Trophoblast cell (in vitro differentiated cells and primary cell): ENCODE measurements at places on chromosomes 5 and 9.

DNA sequence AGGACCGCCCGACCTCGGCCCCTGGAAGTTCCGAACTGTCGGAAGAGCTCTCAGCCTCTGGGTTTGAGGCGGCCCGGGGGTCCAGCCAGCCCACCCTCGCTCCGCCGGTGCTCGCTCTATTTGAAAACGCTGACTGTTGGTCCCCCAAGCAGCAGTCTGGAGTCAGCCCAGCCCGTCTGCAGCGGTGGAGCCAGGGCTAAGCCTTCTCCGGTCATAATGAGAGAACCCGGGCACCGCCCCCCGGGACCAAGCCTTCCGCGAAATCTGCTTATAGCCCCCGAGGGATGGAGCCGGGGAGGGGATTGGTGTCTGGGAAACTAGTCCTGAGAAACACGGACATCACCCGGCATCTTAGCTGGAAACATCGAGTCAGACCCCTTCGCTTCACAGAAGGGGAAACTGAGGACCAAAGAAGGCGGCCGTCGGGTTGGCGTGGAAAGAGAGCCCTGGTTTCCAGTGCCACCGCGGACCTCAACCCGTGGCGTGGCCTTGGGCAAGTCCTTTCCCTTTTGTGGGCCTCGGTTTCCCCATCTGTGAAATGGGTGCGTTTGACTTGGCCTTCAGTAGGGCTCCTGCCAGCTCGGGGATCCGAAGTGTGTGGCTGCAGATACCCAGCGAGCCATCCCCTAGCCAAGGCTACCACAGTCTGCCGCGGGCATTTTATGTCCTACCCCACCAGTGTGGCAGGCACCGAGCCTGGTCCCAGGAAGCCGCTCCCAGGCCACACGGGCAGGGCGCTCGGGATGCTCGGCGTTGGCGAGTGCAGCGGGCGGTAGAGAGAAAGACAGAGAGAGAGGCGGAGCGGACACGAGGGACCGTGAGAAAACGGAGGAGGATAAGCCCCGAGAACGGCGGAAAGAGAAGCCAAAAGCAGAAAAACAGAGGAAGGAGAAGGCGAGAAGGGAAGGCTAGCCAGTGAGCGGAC is 857 bp downstream of the ADAM19 start:
- DNase-seq = no peak

DNA sequence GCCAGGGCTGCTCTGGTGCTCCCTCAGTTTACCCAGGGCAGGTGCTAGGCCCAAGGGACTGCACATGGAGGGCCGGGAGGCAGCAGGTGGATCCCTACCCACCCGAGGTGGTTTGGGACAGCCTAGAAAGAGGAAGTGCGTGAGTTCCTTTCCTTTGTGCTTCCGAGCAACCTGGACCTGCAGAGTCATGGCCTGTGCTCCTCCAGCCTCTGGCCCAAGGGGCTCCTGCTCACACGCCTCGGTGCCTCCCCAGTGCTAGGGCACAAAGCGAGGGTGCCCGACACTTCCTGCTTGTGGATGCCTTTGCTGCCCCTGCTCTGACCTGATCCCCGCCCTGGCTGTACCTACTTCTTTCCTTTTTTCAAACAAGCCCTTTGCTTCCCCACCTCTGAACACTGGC is 79.3 kb downstream of the RXRA start:
- no peak for DNase-seq

- DNase-seq = no peak
These were observed 75.4 kb downstream of the STK32A start for GRCh38 chr5:147310059-147310704.

- DNase-seq = no peak
These were observed 89.5 kb upstream of the FAM120A start for GRCh38 chr9:93361995-93362394.

DNA sequence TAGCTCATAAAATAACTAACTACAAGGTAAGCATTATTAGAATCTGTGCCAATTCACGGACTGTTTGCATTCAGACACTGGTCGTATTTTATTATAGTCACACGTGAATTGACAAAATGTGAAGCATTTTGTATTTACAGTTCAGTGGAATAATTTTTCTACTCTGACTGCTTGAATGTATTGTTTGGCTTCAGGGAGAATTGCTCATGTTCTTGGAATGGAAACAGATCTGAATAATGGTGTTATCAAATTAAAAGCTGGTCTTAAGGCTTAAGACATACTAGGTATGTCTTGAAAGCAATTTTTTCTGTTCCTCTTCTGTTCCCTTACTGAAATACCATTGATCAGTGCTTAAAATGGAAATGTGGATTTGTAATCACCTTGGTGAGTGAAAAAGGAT is 543.7 kb upstream of the TLE4 start:
- DNase-seq = no peak

DNA sequence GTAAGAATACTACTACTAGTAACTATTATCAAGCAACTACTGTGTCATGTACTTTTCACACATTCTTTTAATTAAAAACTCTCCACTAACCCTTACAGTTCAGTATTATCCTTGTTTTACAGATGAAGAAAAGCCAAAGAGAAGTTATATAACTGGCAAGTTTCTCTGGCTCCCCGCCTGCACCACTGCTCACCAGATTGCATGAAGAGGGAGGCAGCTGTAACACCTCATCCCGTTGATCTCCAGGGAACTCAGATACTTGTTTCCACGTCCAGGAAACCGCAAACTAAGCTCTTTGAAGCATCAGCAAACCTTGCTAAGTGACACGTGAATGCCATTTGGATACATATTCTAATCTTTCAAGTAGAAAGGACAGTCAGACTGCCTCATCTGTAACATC is 70.3 kb downstream of the RIGI start:
- no peak for DNase-seq

DNA sequence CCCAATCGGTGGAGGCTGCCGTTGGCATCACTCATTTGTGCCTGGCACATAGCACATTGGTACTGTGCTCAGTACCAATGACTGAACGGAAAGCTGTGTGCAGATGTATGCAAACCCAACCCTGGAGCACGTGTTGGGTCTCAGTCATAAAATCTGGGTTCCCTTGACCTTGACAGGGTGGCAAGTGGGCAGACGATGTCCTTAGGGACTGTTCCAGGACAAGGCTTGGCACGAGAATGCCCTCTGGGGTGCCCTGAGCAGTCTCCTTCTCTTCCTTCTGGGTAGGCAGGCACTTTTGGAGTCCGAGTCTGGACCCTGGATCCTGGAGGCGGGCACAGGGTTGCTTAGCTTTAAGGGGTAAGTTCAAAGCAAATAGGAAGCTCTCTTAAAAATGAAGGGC is 75.8 kb downstream of the MACROH2A1 start:
- DNase-seq = no peak

GRCh38 chr5:89133129-89133528 is 250.1 kb upstream of the MEF2C start:
- DNase-seq = no peak

GRCh38 chr5:34485768-34486030 is 170.4 kb upstream of the RAI14 start:
- DNase-seq = no peak

DNA sequence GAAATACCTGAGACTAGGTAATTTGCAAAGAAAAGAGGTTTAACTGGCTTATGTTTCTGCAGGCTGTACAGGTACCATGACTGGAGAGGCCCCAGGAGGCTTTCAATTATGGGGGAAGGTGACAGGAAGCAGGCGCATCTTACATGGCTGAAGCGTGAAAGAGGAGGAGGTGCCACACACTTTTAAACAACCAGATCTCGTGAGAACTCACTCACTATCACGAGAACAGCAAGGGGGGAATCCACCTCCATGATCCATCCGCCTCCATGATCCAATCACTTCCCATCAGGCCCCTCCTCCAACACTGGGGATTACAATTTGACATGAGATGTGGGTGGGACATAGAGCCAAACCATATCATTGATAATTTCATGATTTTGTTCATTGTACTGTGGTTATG is 2.5 kb upstream of the MED27 start:
- no peak for DNase-seq

DNA sequence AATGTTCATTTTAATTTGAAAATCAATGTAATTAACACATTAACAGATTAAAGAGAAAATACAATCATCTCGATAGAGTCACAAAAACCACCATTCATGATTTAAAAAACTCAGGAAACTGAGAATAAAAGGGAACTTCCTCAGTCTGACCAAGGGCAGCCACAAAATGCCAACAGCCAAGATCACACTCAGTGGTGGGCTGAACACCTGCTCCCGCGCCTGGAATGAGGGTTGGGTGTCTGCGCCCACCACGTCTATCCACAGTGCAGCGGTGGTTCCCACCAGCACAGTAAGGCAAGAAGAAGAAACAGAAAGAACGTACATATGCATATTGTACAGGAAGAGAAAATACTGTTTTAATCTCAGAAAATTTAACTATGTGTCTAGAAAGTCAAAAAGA is 11.7 kb upstream of the NSMF start:
- no peak for DNase-seq

- no peak for DNase-seq
These were observed 58.2 kb upstream of the PRR16 start for GRCh38 chr5:120405923-120406322.

DNA sequence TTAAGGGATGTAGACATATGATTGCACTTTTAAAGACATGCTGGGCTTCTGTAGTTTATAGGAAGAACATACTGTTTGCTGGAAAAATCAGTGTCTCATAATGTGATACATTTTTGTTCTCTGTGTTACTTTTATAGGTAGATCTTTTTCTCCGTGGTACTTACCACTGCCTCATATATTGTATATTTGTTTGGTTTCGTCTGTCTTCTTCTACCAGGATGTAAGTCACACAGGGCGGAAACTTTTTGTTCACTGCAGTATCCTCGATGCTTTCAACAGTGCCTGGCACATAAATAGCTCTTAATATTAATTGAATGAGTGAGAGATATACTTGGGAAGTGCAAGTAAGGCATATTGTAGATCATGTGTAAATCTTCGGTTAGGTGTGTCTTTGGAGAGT is 135.4 kb downstream of the GDNF start:
- no peak for DNase-seq

GRCh38 chr5:34609951-34610441 is 46.1 kb upstream of the RAI14 start:
- no peak for DNase-seq

DNA sequence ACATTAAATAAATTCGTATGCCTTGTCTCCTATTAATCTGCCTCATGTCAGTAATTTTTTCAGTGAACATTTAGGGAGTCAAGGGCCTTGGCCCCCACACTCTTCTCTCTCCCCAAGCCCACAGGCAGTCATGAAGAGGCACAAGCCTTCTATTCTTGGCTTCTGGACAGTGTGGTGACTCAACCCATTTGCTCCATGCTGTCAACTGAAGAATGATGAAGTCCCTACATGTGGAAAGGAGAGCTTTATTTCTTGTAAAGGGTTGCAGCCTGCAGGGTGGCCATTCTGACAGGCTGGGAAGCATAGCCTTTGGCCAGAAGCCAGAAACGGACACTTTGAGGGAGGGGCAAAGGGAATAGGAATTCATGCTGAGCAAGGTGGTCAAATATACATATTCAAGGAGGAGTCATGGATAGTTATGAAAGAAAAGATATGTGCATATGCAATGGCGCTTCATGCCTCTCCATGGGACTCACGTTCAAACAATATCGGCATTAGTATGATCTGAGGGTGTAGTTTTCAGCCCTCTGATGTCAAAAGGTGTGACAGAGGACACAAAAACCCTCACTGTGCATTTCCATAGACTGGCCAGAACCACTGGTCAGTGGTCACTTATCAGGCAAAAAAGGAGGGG is 31.3 kb downstream of the ANKRA2 start:
- DNase-seq = no peak

GRCh38 chr9:17476401-17476800 is 102.5 kb upstream of the SH3GL2 start:
- DNase-seq = no peak

GRCh38 chr5:5378531-5378930 is 43.9 kb upstream of the ICE1 start:
- DNase-seq = no peak

DNA sequence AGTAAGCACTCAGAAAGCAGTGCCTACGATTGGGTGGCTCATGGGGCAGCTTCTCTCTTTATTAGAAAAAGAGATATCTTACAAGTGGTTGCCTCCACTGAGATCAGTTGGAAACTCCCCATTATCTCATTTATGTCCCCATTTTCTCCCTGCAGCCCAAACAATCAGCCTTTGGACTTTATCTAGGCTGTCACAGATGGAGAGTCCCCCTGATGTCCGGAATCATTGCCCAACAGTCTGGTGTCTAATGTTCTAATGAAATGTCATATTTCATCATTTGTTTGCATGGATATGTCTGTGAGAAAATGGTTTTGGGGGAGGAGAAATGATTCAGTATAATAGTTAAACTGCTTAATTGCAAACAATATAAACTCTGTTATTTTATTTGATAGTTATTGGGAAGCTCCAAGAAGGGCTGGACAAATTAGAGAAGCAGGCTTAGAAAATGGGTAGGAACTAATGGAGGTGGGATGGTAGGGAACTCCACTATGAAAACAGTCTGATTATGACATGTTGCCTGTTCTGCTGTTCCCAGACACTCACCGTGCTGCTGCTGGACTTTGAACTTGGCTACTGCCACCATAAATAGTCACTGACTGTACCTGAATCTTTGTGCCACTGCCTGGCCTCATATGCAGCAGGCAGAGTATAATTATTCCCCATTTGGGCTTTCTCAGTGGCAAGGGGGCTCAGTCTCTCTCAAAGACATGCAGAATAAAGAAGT is 38.3 kb upstream of the SMAD5 start:
- no peak for DNase-seq

DNA sequence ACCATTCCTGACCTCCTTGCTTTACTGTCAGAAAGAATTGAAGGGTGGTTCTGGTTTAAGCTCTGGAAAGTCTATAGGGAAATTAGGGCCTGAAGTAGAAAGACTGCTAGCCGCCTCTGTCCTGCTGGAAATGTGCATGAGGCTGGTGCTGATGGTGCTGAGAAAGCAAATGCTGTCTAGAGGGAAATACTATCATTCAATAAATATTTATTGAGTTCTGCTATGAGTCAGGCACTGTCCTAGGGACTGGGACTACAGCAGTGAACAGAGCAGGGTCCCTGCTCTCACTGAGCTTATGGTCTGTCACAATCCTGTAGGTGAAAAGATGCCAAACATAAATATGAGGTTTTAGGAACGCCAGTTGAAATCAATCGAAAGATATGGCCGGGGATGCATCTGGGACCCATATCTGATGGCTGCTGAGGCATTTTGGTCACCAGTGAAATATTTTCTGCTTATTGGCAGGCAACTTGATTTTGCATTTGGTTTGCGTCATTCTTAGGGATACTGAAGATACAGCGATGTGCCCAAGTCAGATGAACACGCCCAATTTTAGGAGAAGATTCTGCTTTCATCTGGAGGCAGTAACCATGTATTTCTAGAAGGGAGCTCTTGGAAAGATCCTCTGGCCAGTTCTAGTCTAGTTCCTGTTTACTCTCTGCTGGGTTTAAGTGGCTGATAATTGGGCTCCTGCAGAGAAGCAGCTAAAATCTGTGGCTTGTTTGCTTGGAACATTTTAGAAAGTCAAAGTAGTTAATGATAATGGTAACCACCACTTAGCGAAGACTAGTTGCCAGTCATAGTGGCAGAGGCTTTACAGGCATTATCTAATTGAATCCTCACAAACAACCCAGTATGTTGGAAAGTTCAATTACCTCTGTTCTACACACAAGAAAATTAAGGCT is 73.3 kb downstream of the INSYN2B start:
- DNase-seq = no peak

- no peak for DNase-seq
These were observed 429.9 kb downstream of the CAAP1 start for GRCh38 chr9:26462751-26463150.

- DNase-seq = peak; percentile 43
These were observed 125.9 kb upstream of the OSMR start for GRCh38 chr5:38719916-38720315.
